Chondrocyte (in vitro differentiated cells): ENCODE measurements at places on chromosomes 2 and 18. TPM values are rescaled to one million over a fixed set of nuclear protein-coding genes. Genes with fewer than 3 reads are reported as not detected.
A peak's percentile ranks its signal among the peaks of the same experiment; 100 is the strongest.

LHCGR gene
- total RNA-seq = not detected in 3 replicates

DNA sequence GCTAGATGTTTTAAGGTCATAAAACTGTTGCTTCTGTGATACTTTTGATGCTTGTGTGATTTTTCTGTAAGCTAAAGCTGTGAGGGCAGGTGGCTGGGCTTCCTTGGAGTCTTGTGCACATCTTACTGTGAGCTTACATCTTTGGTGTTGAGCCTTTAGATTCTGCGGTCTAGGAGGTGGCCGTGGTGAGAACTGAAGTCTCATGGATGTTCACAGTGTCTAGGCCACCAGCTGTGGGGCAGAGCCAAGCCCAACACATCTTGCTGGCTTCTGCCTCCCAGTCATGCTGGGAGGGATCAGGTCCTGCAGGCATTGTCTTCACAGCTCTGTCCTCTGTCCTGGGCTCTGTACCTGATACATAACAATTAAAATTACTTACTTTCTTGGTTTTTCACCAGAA lies 219.7 kb upstream of the HS6ST1 start:
- DNase-seq = no peak

GRCh38 chr2:3203497-3204019 lies 174.1 kb downstream of the EIPR1 start:
- DNase-seq = no peak

DQX1 gene
- 0.34 TPM in 1 of 3 replicates, not detected in the others for total RNA-seq

DNA sequence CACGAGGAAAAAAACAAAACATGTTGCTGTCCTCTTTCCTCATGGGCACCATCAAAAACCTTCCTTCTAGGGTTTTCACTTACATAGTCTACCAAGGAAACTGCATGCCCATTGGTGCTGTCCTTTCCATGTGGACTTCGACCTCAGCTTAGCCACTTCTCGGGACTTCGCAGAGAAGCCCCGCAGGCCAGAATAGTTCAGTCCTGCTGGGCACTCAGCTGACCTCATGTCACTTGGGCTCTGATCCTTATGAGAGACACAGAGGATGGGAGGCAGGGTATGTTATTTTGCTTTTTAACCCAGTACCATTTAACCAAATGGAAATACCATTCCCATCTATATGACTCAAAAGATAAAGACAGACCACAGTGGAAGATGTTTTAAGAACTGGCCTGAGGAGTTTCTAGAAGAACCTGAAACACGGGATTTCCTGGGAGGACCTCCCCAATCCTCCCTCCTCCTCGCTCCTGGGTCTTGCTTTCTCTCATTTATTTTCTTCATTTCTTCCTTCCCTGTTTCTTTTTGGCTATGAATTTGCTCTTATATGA lies 28.4 kb downstream of the AAK1 start:
- no peak for DNase-seq

- DNase-seq = no peak
Observed at GRCh38 chr2:204395539-204395938, 149.7 kb upstream of the PARD3B start.

- no peak for DNase-seq
Observed at GRCh38 chr2:203743441-203743981, 37.1 kb downstream of the CD28 start.

UGT1A10 gene
- total RNA-seq = not detected in 3 replicates

CASP8 gene
- 3.0 to 7.6 TPM (median 4.0 TPM) in 3 replicates for total RNA-seq

- no peak for DNase-seq
Observed at GRCh38 chr2:240834377-240834975, 14.5 kb upstream of the KIF1A start.

CSRNP3 gene
- 3.7 to 8.2 TPM (median 3.7 TPM) in 3 replicates for total RNA-seq

DNA sequence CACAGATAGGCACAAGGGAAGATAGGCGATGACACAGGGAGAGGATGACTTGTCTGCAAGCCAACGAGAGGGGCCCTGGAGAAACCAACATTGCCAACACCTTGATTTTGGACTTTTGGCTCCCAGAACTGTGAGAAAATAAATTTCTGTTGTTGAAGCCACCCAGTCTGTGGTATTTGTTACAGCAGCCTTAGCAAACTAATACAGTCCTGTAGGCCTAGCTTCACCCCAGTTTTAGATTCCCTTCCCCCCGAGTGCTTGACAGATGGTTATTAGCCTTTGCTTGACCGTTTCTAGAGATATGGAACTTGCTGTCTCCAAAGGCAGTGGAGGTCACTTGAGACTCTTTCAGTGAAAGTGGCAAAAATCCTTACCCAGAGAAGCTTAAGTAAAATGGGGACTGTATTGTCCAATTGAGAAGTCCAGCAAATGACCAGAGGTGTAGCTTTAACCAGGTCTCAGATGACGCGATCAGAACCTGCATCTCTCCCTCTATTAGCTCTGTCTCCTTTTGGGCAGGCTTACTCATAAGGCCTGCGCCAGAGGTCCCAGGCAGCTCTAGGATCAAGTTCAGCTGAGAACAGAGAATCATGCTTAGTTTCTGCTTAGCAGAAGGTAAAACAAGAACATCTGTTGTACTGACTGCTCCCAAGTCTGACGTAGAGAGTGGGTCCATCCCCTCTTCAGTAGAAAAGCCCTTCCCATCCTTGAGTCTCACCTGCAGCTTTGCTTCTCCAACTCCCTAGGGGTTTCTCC lies 50.4 kb downstream of the MFSD6 start:
- no peak for DNase-seq

- DNase-seq = no peak
Observed at GRCh38 chr18:21242780-21243401, 859 bp downstream of the GREB1L start.

GRCh38 chr2:42424033-42424432 lies 63.0 kb upstream of the COX7A2L start:
- no peak for DNase-seq

GRCh38 chr2:7525746-7526145 lies 608.5 kb downstream of the RNF144A start:
- no peak for DNase-seq

- no peak for DNase-seq
Observed at GRCh38 chr2:188622601-188623260, 331.1 kb downstream of the GULP1 start.

- DNase-seq = no peak
Observed at GRCh38 chr2:55010149-55010591, 40.1 kb downstream of the RTN4 start.

MAL gene
- total RNA-seq = not detected in 3 replicates

- no peak for DNase-seq
Observed at GRCh38 chr2:118440404-118441098, 352.3 kb downstream of the INSIG2 start.

HAAO gene
- 1.6 to 8.5 TPM (median 8.2 TPM) in 3 replicates for total RNA-seq

DNA sequence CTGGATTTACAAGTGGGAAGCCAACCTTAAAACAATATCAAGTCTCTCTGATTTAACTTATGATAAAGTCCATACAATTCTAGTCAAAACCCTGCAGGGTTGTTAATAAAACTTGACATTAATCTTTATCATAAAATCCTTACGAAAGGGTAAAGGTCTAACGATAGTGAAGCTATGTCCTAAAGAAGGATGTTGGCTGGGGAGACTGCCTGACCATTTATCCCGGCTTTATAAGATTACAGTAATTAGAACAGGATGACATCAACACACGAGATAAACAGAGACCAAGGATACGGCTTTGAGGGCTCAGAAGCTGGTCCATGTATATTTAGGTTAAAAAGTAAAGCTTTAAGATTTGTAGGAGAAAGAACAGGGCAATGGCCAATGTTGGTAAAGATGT lies 189.0 kb upstream of the COPS8 start:
- no peak for DNase-seq

ST8SIA5 gene
- total RNA-seq = 0.25 to 1.1 TPM (median 0.36 TPM) in 3 replicates

CYP20A1 gene
- total RNA-seq = 25.7 to 33.0 TPM (median 30.7 TPM) in 3 replicates

GRCh38 chr2:195910570-195910969 lies 158.1 kb downstream of the DNAH7 start:
- no peak for DNase-seq

GRCh38 chr2:171923206-171923605 lies 945 bp downstream of the HAT1 start:
- no peak for DNase-seq

REG1B gene
- total RNA-seq = not detected in 3 replicates

- no peak for DNase-seq
Observed at GRCh38 chr2:25266399-25266798, 75.3 kb downstream of the DNMT3A start.

ARHGAP15 gene
- total RNA-seq = 0.36 to 0.42 TPM in 2 of 3 replicates, not detected in the other

CNGA3 gene
- not detected in 3 replicates for total RNA-seq

GRB14 gene
- total RNA-seq = 1.1 to 2.4 TPM (median 1.2 TPM) in 3 replicates

DPP10 gene
- not detected in 3 replicates for total RNA-seq

DNA sequence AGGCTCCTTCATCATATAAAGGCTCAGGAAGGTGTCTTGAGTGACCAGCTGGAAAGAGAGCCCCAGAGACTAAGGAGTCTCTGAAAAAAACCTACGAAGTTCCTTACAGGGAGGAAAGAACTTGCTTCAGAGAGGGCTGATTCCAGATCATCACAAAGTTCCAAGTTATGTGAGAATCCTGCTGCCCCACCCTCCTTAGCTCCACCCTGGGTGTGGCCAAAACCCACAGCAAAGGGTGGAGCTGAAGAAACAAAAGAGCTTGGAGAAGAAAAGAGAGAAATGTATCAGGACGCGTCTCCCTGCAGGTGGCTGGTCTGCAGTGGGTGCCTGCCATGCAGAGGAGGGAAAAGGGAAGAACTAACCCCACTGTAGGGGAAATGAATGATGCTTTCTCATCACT lies 32.8 kb upstream of the ZNF396 start:
- DNase-seq = no peak

GRCh38 chr2:187188783-187189631 lies 259.0 kb downstream of the CALCRL start:
- DNase-seq = no peak

DNA sequence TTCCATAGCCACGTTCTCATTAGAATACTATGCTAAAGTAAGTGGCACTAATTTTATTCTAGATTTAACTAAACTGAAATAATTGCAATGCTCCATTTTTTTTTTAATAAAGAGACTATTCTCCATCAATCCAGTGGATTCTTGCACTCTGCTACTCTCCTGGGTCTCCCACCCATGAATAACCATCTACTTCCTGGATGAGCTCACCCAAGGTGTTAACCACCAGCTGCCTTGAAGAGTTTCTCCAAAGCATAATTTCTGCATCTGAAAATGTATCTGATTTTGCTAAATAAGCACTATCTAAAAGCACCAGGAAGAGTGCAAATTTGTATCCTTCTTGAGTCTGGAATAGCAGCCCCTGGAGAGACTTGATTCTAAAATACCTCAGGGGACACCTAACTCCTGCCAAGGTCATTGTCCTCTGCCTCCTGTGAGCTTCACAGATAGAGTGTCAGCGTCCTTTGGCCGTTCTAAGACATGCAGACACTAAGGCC lies 41.6 kb upstream of the SH3BP4 start:
- no peak for DNase-seq

- DNase-seq = no peak
Observed at GRCh38 chr2:7154656-7155055, 237.4 kb downstream of the RNF144A start.

DNA sequence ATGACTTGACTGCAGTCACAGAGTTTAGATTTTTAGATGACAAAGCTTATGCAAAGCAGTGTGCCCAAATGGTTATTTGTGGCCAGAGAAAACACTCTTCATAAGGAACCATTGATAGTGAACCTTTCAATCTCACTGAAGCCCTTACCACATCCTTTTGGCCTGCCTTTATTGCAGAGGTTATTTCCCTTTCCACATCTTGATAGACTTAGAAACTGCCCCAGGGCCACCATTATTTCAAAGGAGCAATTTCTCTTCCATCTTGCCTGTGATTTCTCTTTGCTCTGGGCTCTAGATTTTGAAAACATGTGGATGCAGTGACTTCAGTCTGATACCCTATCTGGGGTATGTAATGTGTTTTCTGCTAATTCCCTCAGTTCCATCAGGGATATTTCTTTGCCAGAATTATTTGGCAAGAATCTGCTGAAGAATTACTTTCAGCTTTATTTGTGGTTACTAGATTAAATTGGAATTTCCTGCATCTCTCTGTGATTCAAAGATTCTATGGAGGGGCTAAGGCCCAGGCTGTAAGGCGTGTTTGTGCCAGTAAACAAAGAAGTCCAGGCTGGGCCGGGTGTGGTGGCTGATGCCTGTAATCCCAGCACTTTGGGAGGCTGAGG lies 51.0 kb downstream of the MOGAT1 start:
- no peak for DNase-seq

- DNase-seq = no peak
Observed at GRCh38 chr2:126878601-126879000, 20.1 kb upstream of the TEX51 start.

- no peak for DNase-seq
Observed at GRCh38 chr2:22248851-22249250, 1125.1 kb downstream of the TDRD15 start.

DNA sequence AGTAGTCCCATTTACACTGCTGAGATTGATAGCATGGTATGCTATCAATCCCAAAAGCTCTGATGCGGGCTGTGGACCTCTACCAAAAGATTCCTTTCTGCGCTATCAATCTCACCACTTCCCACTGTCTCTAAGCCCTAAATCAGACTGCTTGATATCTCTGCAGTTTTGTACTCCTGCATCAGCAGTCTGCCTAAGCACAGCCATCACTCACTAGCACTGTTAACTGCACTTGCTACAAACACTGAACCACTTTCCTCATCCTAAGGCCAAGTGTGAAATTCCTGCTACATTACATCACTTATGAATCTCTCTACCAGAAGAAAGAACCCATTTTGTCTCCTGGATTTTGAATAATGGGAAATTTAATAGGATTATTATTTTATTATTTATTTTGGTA lies 237.0 kb downstream of the HNMT start:
- no peak for DNase-seq

DNA sequence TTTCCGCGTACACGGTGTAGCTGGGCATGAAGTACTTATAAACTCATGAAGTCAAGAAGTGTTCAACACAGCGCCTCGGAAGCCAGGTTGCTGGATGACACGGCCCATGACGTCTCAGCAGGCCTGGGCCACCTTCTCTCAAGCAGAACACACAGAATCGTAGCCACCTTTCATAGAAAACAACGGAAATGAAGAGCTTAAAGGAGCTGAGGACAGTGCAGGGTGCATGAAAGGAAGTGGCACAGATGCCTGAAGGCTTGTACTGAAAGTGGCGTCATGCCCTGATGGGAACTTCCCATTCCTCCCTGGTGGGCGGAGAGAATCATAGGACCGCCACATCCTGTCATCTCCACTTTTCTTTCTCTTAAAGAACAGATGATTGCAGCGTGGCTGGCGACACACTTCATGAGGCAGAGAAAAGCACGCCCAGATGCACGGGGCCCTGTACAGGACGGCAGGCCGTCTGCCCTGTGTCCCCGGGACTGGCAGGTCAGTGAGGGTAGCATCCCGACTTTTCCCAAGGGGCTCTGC lies 31.1 kb downstream of the HDAC4 start:
- DNase-seq = peak; percentile 75

MCEE gene
- 21.1 to 26.5 TPM (median 22.6 TPM) in 3 replicates for total RNA-seq

MYL12A gene
- total RNA-seq = 426 to 647 TPM (median 621 TPM) in 3 replicates

DNA sequence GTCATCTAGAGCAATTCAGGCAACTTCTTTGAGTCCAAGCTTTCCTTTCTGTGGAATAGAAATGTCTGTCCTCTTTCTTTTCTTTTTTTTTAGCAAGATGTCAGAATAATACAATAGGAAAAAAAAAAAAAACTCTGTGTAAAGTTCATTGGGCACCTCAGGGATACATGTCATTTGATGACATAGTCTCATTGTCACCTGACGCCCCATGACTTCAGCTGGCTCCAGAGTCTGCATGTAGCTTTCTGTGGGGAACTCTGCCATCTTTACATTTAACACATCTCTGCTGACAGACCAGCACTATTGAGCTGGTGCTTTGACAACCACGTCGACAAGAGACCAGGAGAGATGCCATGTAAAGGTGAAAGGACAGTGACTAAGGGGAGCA lies 172.5 kb upstream of the KLF7 start:
- no peak for DNase-seq

- DNase-seq = no peak
Observed at GRCh38 chr2:118697781-118698180, 149.7 kb downstream of the EN1 start.

- no peak for DNase-seq
Observed at GRCh38 chr2:239826786-239827522, 198.2 kb downstream of the NDUFA10 start.

ST8SIA3 gene
- total RNA-seq = not detected in 3 replicates

KCNIP3 gene
- total RNA-seq = 3.1 to 6.0 TPM (median 5.9 TPM) in 3 replicates
